ENCODE measurements at places on chromosomes 11 and 22.

DNA sequence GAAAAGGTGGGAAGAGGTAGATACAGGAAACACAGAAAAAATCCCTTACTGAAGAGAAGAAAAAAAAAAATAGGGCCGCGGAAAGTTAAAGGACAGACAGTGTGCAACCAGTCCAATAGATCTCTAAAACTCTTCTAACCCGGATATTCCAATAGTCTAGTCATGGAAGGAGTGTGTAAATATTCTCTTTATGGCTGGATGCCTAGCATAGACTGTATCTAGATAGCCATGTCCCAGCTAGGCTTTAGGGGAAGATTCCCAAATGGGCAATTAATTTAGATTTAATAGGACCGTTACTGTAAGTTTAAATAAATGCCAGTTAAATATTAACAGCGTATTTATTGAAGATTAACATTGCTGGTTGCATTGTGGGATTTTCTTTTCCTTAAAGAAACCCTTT, 532.7 kb downstream of the NTM start:
- no peak for DNase-seq

- no peak for DNase-seq
Measured at GRCh38 chr11:131688048-131688693, 317.8 kb downstream of the NTM start.

DNA sequence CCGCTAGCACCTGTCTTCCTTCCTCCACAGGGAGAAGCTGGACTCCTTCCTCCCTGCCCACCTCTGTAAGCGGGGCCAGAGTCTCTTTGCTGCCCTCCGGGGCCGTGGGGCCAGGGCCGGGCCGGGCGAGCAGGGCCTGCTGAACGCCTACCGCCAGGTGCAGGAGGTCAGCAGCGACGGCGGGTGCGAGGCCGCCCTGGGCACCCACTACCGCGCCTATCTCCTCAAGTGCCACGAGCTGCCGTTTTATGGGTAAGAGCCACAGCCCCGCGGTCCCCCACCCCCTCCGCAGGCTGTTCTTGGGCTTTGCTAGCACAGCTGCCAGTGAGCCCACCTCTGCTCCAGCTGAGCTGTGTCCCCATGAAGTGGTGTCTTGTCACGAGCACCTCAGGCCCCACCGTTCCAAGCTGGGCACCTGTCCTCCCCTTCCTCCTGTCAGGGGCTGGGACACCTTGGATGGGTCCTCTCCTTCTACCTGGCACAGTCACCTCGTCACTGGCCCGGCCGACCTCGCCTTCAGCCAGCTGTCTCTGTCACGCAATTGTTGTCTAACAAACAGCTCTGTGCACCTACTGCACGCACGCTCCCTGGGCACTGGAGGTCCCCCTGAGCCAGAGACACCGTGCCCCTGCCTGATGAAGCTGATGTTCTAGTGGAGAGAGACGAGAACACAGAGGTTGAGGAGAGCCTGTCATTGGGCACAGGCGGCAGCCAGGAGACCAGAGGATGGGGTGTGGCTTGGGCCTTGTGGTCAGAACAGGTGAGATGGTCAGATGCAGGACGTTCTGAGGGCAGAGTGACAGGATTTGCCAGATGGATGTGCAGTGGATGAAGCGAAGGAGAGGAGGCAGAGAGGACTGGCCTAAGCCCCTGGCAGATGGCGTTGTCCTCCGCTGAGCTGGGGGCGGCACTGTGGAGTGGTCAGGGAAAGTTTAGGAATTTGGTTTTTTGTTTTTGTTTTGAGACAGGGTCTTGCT, 10.6 kb downstream of the FRMD8 start:
- DNase-seq = no peak

DNA sequence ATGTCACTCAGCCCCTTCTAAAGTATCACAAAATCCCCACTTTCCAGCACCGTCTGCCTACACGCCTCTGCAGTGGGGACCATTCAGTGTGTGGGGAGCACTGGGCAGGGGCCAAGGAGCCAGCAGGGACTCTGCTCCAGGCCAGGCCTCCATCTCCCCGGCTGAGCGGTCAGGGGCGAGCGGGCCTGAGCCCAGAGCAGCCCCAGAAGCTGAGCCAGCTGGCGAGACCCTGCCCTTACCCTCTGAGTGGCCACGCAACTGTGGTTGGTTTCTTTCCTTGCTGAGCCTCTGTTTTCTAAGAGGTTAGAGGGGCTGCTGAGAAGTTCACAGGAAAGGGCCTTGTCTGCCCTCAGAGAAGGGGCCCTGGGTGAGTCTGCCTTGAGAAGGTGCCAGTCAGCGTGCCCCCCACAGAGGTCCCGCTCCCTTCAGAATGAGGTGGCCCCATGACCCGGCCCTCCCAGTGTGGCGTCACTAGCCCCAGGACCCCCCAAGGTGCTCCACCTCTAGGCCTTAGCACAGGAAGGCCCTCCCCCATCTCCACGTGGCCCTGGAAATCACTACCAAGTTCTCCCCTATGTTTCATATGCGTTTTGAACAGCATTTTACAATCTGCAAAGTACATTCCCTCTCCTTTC, 46.9 kb downstream of the WNT11 start:
- no peak for DNase-seq

DNA sequence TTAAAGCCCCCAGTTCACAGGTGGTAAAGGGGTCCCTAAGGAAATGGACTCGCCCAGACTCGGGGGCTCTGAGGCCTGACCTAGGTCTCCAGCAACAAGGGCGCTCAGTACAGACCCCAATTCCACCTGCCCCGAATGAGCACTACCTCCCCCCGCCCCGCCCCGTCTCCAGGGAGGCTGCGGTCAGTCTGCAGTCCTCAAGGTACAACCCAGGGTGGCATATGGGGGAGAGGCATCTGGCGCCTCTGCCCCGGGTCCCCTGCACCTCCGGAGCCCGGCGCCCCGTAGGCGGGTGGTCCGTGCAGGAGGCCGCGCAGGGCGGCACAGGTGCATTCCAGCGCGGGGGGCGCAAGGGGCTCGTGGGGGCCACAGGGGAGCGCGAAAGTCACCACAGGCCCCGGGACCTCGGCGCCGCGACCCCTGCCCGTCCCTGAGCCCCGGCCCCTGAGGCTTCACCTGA, 361 bp downstream of the CTSD start:
- no peak for DNase-seq

Measured in activated naive CD4-positive, alpha-beta T cell (primary cell).